ENCODE measurements at places on chromosomes 3 and 15. TPM values are rescaled to one million over a fixed set of nuclear protein-coding genes. Genes with fewer than 3 reads are reported as not detected.

Gene GNAT1
- 0.14 TPM for total RNA-seq

Gene IFT57
- total RNA-seq: 26.8 TPM

Gene TMEM212
- total RNA-seq: not detected

Gene RMDN3
- 19.6 TPM for total RNA-seq

Gene TM4SF18
- total RNA-seq: not detected

Gene CLN6
- total RNA-seq: 62.2 TPM

Gene PLCL2
- 1.4 TPM for total RNA-seq

Gene NEK11
- 2.0 TPM for total RNA-seq
